Fibroblast of skin of right quadriceps (primary cell): ENCODE measurements at places on chromosomes 5 and 9.

DNA sequence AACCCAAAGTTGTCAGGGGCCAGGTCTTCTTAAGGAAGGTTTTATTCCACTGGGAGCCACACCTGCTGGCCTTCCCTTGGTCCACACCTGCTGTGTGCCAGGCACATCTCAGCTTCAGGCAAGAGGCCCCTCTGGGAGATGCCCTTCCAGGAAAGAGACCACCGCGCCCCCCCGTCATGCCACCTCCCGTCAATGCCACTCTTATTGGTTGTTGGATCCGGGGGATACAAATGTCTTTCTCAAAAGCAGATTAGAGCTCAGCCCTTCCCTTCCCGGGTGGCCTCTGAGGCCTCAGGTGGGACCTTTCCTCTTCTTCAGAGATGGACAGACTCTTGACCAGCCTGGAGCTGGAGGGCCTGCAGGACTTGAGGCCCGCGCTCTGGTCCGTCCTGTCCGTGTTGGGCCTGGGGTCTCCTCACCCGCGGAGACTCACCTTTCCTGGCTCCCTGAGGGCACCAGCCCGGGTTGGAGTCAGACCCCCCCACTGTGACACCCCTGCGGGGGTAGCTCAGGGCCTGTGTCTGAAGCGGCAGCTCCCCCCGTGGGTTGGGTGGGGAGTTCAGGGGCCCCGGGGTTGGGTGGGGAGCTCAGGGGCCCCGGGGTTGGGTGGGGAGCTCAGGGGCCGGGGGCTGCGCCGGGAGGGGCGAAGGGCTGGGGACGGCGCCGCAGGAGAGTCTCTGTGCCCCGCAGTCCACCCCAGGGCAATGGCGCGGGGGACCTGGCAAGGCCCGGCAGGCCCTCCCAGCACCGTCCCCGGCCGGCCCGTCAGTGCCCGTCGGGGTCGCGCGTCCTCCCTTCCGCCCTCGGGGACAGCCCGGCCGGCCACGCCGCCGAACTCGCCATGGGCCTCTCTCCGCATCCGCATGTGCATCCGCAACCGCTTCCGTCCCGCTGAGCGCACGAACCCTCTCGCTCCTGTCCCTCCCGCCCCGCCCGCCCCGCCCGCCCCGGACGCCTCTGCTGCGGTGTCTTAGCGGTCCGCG lies 3.7 kb upstream of the SLC9A3 start:
- DNase-seq: no peak

- no peak for DNase-seq
Measured at GRCh38 chr5:134825212-134825611, 20.6 kb upstream of the C5orf24 start.

DNA sequence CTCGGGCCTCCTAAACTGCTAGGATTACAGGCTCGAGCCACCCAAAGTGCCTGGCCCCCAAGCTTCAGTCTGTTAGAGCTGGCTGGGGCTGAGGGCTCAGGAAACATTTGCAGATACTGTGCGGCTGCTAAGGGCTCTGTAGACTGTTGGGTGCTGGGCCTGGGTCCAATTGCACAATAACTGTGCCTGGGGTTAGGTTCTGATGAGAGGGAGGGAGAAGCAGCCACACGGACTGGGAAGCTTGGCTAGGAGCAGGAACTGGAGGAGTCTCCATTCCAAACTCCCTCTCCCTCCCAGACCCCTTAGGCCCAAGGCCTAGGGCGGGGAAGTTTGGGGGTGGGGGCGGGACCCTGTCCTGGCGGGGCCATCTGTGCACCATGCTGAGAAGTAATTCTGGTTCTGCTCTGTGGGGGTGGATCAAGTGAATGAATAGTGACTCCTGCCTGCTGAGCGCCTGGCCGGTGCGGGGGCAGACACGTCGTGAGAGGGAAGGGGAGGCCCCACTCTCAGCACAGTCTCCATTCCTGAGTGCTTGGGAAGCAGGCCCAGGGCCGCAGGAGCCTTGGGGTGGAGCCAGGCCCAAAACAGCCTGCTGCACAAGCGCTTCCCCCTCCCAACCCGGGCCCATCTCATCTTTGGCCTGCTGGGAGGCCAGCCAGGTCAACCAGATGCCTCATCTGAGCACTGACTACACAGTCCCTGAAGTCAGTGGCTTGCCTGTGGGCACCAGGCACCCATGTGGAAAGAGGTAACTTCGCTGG lies 1.5 kb downstream of the ASS1 start:
- DNase-seq: peak; percentile 83

DNA sequence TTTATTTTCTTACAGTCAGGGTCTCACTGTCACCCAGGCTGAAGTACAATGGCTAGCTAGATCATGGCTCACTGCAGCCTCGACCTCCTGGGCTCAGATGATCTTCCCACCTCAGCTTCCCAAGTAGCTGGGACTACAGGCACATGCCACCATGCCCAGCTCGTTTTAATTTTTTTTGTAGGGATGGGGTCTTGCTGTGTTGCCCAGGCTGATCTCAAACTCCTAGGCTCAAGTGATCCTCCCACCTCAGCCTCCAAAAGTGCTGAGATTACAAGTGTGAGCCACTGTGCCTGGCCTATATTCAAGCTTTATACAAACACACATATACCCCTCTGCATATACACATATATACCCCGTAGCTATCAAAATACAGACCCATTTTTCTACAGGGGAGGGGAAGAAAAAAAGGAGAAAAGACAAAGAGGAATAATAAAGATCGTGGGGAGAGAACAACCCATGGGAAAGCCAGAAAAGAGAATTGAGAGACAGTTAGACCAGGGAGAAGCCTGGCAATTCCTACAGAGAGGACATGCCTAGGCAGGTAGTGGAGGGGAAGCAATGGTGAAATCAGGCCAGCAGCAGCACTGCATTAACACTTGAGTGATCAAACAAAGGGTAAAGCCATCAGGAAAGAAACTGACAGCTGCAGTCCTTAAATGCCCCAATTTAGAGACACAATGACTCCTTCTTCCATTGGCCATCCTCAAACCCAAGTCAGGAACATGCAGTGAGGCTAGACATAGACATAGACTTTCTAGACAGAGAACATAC lies 102.7 kb downstream of the EFNA5 start:
- DNase-seq: no peak

- no peak for DNase-seq
Measured at GRCh38 chr5:145968970-145969713, 32.8 kb downstream of the SH3RF2 start.

GRCh38 chr5:74322191-74322590 lies 318.3 kb downstream of the ENC1 start:
- no peak for DNase-seq

DNA sequence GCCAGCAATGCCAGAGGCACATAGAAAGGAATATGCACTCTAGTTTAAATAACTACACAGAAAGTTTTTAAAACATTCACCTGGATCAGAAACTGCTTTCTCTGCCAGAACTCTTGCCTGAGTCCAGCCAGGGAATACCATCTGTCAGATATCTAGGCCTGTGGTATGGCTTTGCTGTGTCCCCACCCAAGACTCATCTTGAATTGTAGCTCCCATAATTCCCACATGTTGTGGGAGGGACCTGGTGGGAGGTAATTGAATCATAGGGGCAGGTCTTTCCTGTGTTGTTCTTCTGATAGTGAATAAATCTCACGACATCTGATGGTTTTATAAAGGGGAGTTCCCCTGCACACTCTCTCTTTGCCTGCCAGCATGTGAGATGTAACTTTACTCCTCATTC lies 41.5 kb upstream of the KCNV2 start:
- DNase-seq: no peak

DNA sequence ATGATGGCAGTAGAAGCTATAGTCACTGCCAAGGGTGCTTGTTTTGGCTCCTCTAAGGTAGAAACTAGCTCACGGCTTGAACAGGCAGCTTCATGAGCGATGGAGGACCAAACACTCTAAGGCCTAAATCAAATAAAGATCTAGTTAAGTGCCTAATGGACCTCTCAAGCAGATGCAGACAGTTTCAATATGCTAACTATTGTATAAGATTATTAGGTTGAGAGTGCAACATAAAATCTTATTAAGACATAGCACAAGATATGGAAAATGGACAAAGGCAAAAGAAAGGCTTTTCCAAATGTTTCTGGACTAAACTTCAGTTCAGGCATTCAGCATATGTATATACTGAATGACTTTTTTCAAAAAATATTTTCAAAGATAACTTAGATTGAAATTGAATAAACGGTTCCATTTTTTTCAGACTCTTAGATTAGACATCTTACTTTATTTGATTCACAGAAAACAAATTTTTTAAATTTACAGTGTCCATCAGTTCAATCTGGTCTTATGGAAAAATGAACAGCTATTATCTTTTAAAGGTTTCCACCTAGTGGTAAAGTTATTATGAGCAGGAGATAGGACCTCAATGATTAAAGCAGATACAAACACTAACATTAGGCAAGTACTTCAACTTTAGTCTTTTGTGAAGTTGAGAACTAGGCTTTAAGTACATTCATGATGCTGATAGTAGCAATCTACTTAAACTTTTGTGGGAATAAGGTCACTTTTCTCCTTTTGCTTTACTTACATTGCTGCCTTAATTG lies 1167.7 kb downstream of the MAT2B start:
- no peak for DNase-seq

- no peak for DNase-seq
Measured at GRCh38 chr9:95137587-95138145, 179.8 kb downstream of the FANCC start.

GRCh38 chr5:167011196-167011595 lies 1280.2 kb upstream of the WWC1 start:
- no peak for DNase-seq

DNA sequence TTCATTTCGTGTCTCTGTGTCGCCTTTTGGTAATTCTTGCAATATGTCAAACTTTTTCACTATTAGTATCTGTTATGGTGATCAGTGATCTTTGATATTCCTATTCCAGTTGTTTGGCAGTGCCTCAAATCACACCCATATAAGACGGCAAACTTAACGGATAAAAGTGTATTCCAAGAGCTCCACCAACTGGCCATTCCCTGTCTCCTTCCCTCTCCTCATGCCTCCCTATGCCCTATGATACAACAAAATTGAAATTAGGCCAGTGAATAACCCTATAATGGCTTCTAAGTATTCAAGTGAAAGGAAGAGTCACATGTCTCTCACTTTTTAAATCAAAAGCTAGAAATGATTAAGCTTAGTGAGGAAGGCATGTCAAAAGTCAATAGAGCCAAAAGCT lies 74.8 kb downstream of the CDK5RAP2 start:
- DNase-seq: no peak

DNA sequence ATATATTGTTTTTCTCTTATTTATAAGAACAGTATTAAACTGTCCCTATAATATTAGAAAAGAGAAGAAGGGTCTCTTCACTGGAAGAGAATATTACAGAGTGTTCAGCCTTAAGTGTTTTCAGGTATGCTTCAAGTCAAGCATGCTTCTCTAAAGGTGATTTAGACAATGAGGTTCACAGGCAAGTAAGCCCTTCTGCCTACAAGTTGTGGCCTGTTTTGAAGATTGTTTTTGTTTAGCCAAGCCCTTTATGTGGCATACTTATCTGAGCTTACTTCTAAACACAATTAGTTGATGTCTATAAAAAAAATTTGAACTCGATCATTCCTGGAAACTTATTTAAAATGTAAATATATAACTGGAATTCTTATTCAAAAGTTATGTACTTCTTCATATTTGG lies 343.8 kb upstream of the CDH18 start:
- DNase-seq: no peak

DNA sequence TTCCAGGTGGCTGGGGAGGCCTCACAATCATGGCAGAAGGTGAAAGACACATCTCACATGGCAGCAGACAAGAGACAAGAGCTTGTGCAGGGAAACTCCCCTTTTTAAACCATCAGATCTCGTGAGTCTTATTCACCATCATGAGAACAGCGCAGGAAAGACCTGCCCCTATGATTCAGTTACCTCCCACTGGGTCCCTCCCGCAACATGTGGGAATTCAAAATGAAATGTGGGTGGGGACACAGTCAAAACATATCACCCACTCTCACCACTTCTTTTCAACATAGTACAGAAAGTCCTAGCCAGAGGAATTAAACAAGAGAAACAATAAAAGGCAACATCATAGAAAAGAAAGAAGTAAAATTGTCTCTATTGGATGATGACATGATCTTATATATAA lies 223.4 kb upstream of the SLC24A2 start:
- no peak for DNase-seq

GRCh38 chr9:21507483-21507790 lies 25.3 kb upstream of the IFNE start:
- DNase-seq: peak; percentile 17

GRCh38 chr5:57696389-57696769 lies 213.8 kb upstream of the ACTBL2 start:
- no peak for DNase-seq

DNA sequence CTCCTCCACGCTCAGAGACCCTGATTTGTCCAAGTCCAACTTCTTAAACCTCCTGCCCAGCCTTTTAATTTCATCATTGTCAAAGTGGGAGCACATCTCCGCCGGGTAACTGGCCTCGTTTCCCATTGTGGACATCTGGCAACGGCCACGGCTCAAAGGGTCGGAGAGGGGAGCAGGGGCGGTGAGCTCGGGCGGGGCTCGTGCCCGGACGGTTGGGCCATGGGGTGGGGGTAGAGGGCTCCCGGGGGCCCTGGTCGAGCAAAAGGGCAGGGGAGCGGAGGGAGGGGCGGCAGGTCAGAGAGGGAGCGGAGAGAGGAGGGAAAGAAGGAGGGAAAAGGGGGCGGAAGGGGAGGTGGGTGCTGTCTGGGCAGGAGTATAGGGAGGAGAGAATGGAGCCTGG lies at the start of gene PPP3R2:
TSS of gene PPP3R2 (minus strand) at position 174 of the 400 bp plus-strand sequence. CDS start at position 126, 48 bp downstream.
- DNase-seq: no peak

DNA sequence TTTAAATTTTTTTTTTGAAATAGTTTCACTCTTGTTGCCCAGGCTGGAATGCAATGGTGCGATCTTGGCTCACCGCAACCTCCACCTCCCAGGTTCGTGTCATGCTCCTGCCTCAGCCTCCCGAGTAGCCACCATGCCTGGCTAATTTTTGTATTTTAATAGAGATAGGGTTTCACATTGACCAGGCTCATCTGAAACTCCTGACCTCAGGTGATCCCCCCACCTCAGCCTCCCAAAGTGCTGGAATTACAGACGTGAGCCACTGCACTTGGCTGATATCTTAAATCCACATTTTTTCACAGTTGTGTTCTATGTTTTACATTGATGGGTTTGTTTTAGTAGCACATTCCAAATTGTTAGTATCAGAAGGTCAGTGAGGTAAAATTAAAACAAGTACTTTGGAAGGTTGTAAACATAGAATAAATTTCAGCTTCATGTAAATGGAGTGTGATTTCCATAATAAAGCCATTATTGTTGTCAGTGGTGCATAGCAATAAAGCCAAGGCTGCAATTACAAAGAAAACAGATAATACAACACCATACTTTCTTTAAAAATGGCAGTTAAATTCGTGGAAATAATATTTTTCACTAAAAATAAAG lies 287.2 kb downstream of the ARRDC3 start:
- DNase-seq: no peak

- DNase-seq: no peak
Measured at GRCh38 chr5:362978-363765, 41.7 kb downstream of the AHRR start.
